CD4-positive, alpha-beta T cell treated with Interleukin-6 at 100 ng/mL for 8 hours (primary cell): ENCODE measurements at places on chromosomes 6 and 20.

DNA sequence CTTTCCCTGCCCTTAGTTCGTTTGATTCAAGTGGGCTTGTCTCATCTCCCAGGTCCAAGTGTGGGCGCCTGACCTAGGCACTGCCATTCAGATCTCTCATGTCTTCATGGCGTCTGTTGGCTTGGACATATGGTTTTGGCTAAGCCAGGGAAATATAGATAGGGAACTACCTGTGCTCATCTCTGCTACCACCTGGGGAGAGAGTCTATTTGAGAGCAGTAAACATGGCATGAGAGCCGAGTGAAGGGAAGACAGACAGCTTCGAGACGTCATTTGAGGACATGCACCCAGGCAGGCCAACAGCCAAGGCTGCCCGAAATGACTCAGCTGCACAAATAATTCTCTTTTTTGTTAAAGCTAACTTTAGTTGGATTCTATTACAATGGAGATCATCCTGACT, 370.7 kb upstream of the AGPAT4 start:
- DNase-seq: no peak

- DNase-seq: no peak
These were observed 13.6 kb downstream of the BAK1 start for GRCh38 chr6:33566182-33567084.

DNA sequence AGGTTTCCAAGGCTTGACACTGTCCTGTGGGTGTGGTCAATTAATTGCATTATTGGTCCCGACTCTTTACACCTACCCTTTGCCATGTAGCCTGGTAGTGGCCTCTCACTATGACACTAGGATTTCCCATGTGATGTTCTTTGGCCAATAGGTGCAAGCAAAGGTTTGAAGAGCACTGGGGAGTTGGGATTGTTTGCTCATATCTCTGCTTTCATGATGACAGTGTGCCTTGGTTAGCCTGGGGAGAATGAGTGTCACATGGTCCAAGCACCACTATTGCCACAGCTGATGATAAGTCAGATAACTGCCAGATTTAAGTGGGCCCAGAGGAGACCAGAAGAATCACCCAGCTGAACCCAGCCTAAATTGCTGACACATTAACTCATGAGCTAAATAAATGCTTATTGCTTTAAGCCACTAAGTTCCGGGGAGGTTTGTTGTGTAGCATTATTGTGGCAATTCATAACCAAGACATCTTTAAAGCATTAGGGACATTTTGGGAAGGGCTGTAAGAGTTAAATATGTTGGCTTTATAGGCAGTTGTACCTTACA, 17.2 kb upstream of the SCP2D1 start:
- no peak for DNase-seq

GRCh38 chr20:846894-847278, 13.4 kb downstream of the FAM110A start:
- peak; percentile 68 for DNase-seq

- peak; percentile 14 for DNase-seq
These were observed 43.5 kb downstream of the PANK2 start for GRCh38 chr20:3932681-3933080.
